ENCODE measurements at places on chromosomes 12 and 14. TPM values are rescaled to one million over a fixed set of nuclear protein-coding genes. Genes with fewer than 3 reads are reported as not detected.

The IRF9 gene
- total RNA-seq = 39.4 TPM

The SDR9C7 gene
- total RNA-seq = not detected

The NRXN3 gene
- 3.3 TPM for total RNA-seq

The KCNH3 gene
- total RNA-seq = under 0.01 TPM

The TSPAN19 gene
- total RNA-seq = not detected

The LRRIQ1 gene
- total RNA-seq = 0.18 TPM

The RNASE7 gene
- not detected for total RNA-seq

The KIF26A gene
- 15.2 TPM for total RNA-seq

All from endothelial cell of coronary artery (primary cell).